Psoas muscle (tissue), 8 donors: ENCODE measurements at places on chromosomes 3 and 15. TPM values are rescaled to one million over a fixed set of nuclear protein-coding genes. Genes with fewer than 3 reads are reported as not detected.

The CRABP1 gene
- total RNA-seq: not detected

The NEIL1 gene
- 4.4 TPM for total RNA-seq

The CCNB2 gene
- total RNA-seq: 0.25 TPM

The SLC15A2 gene
- total RNA-seq: 0.57 TPM

The CADPS gene
- total RNA-seq: not detected

The STAC gene
- total RNA-seq: 0.69 TPM

The SERPINI2 gene
- 0.32 TPM for total RNA-seq

The PRC1 gene
- 1.6 TPM for total RNA-seq

The SLC27A2 gene
- total RNA-seq: not detected

The GALNT15 gene
- total RNA-seq: 5.5 TPM

The ASTE1 gene
- 2.3 TPM for total RNA-seq
